Type B pancreatic cell (in vitro differentiated cells): ENCODE measurements at places on chromosomes 2 and 18. TPM values are rescaled to one million over a fixed set of nuclear protein-coding genes. Genes with fewer than 3 reads are reported as not detected.
A peak's percentile ranks its signal among the peaks of the same experiment; 100 is the strongest.

Gene ASB18
- total RNA-seq, result not detected in 2 replicates

Gene NTSR2
- total RNA-seq, result not detected in 2 replicates

Gene IL1F10
- not detected in 2 replicates for total RNA-seq

Gene EIF2B4
- total RNA-seq, result 43.9 and 56.0 TPM in 2 replicates

Gene MFSD2B
- 0.24 TPM in 1 of 2 replicates, not detected in the other for total RNA-seq

GRCh38 chr2:239691720-239692119 lies 290.9 kb upstream of the HDAC4 start:
- peak; percentile 64 for DNase-seq

DNA sequence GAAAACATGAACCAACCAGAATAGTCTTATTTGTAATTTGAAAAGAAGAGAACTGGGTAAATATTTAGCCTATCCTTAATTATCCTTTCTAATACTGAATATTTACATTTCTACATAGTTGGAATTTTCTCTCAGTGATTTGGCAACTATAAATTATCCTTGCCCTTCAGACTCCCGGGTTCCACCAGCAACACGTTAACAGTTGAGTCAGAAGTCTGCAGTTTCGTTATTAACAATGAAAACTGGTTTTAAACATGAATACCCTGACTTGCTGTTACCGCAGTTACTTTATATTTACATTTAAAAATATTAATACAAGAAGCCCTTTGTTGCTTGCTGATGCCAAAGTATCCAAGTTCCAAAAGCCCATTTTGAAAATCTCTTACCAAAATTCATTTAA lies 673.0 kb downstream of the ARHGAP15 start:
- DNase-seq, result no peak

GRCh38 chr2:96271995-96272394 lies 6.0 kb downstream of the CIAO1 start:
- DNase-seq, result no peak

DNA sequence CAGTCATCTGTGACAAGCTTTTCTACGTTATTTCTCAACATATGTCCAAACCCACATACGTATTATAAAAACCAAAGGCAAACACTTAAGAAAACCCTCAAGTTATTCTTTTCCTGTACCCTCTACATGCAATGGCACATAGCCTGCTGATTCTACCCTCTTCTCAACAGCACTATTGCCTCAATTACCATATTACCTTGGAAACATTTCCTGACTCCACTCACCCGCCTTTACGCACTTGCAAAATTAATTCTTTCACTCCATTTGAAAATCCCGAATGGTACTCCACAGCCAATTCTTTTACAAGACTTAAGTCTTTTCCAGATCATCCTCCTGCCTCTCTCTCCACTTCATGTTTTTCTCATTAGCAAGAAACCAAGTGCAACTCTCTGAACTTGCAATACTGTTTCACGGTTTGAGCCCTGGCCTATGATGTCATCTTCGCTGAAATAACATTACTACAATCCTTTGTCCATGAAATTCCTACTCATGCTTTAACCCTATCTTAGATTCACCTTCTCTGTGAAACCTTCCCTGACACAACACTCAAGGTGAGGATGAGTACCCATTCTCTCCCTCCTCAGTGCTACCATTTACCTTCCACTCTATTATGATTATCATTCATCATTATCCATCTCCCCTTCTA lies 29.0 kb downstream of the SESTD1 start:
- DNase-seq, result no peak

- DNase-seq, result no peak
These were observed 90.5 kb upstream of the DDX18 start for GRCh38 chr2:117723888-117724434.

DNA sequence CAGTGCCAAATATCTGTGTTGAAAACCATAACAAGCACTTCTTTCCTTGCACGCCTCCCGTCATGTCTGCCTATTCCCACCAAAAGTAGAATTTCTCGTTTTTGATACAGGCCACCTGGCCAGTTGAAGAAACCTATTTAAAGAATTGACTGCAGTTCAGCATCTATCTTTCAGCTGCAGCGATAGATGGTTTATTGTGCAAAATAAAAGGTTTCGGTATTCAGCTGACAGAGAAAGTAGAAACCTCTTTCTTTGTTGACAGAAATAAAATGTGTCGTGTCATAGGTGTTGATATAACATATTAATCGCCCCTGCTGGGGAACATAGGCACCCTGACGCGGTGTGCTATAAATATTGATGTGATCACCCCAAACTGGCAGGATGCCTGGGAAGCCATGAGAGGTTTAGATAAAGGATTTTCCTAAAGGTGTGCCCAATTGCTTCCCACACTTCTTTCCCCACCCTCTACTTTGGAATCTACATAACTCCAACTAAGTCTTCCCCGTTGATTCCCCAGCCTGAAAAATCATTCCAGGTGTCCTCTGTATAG lies 570.4 kb downstream of the CCDC85A start:
- DNase-seq, result no peak

DNA sequence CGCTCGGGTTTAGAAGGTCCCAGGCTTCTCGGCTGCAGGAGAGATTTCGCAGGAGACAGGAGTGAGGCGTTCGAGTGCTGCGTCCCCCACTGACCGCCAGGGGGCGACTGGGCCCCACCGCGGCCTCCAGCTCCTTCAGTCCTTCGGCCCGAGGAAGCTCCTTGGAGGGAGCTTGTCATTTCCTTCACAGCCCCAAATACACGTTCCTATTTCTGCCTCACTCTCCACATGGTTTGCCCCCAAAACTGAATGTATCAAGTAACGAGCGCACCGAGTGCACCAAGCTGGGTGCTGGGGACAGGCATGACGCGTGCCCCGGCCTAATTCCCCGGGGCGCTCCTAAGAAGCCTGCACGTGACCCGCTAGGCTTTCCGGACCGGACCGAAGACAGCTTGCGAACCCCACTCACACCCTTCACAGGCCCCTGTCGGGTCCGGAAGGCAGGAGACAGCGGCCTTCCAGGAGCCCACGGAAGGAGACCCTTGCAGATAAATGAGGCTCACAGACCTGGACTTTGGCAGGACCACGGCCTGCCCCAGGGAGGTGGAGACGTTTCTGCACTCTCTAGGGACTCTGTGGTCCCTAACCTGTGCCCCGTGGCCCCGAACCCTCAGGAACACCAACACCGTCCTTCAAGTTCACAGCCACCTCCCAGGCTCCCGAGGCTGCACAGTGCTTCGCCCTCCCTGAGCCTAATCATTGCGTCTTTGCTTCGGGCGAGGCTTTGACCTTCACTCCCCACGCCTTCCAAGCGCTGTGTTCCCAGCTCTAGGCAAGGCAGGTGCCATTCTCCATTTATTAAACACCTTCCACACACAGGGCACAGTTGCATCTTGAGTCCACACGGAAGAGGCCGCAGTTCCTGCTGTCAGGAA lies 13.0 kb upstream of the FAHD2A start:
- DNase-seq, result no peak

DNA sequence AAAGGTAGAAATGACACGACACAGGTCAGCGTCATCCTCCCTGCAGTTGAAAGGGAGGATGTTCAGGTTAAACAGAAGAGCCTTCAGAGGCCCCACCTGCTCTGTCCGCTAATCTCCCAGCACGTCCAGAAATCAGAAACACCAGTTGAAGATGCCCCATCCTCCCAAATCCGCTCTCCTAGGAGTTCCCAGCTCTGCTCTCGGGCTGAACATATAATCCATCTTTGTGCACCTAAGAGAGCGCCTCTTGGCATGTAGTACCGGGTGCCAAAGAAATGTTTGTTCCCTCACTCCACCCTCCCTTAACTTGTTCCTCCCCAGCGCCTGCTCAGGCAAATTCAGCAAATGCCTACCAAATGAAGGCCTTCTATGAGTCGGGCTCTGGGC lies 145.2 kb upstream of the SMAD2 start:
- no peak for DNase-seq

DNA sequence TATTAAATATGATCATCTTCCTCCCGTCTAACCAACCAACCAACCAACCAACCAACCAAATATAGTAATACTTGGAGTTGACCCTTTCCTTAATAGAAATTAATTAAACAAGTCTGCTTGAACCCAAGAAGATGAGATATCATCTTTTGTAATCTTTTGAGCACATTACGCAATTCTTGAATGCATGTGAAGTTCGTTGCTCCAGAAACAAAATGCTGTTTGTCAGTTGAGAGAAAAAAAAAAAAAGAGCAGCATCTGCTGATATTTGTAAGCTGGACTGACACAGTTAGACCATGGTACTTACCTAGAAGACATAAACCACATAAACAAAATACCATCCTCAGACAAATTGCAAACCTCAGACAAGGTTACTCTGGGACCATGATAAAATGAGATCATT lies 9.2 kb upstream of the SERPINB2 start:
- DNase-seq, result no peak

DNA sequence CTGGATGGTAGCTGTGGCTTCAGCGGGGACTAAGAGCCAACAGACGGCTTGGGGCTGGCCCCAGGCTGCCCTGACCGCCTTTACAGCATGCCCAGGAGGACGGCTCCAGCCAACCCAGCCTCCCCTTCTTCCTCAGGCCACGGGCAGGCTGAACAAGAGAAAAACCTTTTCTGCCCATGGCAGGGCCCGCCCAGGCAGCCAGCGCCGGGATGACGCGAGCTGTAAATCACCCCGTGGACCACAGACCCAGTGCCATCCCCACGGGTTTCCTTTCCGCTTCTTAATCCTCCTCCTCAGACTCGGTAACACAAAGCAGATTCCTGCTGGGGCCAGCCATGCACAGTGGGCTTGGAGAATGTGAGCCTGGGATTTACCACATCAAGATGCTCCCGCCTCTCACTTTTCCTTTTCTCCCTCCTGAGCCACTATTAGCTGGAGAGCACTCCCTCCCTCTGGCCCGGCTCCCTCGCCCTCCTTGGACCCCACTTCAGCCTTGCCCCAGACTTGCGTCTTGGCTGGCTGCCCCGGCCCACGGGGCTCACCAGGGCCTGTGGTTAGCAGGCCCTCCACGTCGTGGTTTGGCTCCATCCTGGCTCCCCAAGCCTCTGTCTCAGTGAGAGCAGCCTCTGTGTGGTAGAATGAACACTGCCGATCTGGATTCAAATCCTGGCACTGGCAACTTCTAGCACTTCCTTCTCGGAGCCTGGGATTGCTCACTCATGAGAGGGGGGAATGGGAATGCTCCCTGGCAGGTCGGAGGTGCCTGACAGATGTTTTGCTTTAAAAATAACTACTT lies 31.4 kb downstream of the ATOH8 start:
- DNase-seq, result no peak

DNA sequence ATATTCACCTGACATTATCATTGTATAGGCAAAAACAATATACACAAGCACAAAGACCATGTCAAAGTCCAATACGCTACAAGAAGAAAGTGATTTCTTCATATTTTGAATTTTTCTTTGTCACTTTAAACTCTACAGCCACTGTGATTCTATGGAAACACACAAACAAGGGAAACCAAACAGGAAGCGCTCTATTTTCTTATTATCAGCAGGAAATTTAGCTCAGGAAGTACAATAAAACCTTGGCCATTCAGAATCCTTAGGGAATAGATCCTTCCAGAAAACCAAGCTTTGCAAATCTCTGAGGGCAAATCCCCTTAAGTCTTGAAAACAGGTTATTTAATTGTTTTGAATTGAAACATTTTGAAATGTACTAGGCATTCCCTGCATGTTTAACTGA lies 336.2 kb downstream of the EPHA4 start:
- no peak for DNase-seq

GRCh38 chr2:31263636-31264190 lies 29.8 kb downstream of the EHD3 start:
- DNase-seq, result no peak

- no peak for DNase-seq
These were observed 171.4 kb downstream of the ZNF804A start for GRCh38 chr2:184769686-184770085.

DNA sequence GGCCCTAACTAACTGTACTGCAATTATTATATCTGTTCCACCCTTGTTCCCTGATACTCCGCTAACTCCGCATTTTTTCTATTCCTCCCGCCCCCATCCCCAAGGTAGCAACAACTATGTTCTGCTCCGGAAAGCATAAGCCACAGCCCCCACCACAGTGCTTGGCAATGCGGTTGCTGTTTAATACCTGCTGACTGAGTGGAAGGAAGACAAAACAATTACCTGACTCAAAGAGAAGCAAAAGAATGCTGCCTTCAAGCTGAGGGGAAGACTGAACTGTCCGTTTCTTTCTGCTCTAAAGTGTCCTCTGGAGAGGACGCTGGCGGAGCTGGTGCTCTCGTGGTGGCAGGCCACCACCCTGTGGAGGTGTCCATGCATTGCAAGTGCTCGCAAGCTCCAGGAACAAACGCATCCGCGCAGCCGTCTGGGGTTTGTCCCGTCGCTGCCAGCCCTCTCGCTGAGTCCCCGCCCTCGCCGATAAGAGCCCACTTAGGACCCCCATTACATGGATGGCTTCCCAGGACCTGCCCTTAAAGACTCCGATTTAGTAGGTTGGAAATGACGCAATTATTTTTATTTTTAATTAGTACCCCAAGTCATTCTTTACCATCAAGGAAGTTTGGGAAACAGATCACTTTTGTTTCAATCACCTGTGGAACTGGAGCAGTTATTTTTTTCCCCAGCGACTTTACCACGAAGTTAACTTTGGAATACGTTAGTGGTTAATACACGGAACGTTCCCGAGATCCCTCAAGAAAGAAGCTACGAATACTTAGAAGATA lies 1.6 kb upstream of the MYL12A start:
- peak; percentile 84 for DNase-seq

- no peak for DNase-seq
These were observed 20.3 kb downstream of the RALB start for GRCh38 chr2:120272763-120273481.
